ENCODE measurements at places on chromosomes 11 and 22. TPM values are rescaled to one million over a fixed set of nuclear protein-coding genes. Genes with fewer than 3 reads are reported as not detected.

GRCh38 chr22:49052023-49052538 lies 775.6 kb downstream of the BRD1 start:
- DNase-seq = no peak

- DNase-seq = peak; percentile 69
Measured at GRCh38 chr11:1882265-1883238, 9.1 kb downstream of the PRR33 start.

DNA sequence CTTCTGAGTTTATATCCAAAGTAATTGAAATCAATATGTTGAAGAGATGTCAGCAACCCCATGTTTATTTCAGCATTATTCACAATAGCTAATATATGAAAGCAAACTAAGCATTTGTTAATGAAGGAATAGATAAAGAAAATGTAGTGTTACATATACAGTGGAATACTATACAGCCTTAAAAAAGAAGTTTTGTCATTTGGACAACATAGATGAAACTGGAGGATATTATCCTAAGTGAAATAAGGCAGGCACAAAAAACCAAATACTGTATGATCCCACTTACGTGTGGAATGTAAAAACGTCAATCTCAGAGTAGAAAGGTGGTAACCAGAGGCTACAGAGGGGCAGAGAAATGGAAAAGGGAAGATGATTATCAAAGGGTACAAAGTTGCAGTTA lies 10.2 kb downstream of the MRGPRX2 start:
- no peak for DNase-seq

DNA sequence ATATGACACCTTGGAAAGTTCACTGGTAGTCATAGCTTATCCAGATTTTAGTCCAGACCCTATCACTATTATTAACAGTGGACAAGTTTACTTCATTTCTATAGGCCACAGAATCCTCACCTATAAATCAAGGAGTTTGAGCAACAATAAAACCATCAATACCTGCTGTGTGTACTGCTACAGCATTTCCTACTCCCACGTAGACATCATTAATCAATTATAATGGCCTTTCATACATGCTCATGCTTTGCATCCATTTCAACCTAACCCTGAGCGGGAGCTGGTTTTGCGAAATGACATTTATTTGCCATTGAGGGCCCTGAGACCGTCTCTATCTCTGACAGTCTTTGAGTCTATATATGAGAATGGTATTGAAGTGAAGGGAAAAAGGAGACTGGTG lies 312.3 kb downstream of the FAT3 start:
- no peak for DNase-seq

DNA sequence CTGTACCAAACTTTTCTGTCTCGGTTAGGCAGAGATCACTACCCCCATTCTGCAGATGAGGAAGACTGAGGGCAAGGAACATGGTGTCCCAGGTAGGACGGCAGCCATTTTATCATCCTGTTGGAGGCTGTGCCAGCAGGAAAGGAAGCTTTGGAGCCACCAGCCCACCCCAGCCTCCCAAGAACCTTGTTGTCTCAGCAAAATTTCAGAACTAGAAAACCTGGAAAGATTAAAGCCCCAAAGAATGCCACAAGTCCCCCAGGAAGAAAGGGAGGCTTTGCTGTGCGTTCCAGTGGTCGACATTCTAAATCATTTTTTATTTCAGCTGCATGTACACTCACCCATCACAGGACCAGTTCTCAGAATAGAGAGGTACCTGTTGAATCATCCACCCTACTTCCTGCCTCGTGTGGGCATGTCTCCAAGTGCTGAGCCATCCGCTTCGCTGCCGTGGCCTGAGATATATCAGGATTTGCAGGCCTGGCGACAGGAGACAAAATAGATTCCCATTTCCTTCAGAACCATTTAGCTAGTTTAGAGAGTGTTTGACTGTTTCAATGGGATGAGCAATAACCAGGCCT lies 13.0 kb upstream of the EIF3D start:
- no peak for DNase-seq

GRCh38 chr11:6022956-6023355 lies 7.6 kb downstream of the OR56A1 start:
- DNase-seq = peak; percentile 9

DNA sequence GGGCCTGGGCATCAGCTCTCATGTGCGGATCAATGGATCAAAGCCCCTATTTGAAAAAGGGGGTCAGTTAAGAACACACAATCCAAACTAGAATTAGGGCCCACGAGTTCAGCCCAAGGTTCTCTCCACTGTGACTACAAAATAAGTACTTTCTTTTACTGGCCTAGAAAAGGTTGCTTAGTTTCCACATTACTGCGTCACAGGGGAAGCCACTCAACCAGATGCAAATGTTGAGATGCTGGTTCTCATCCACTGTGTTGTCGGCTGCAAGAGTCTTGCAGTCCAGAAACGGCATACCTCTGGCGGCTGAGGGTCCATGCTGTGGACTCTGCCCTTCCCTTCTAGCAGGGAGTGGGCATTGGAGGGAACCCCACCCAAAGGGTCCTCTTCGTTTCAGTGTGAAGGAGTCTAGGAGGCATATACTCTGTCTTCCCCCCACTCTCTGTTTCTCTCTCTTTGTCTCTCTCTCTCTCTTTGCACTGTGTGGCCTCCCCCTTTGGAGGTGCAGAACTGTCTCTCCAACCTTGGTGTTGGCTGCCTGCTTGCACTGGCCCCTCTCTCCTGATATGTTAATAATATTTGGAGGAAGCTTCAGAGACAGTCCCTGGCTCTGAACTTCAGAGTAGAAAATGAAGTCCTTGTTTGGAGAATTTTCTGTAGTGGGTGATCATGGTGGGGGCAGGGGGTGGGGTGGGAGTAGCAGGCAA lies 99.0 kb upstream of the NNMT start:
- no peak for DNase-seq

DNA sequence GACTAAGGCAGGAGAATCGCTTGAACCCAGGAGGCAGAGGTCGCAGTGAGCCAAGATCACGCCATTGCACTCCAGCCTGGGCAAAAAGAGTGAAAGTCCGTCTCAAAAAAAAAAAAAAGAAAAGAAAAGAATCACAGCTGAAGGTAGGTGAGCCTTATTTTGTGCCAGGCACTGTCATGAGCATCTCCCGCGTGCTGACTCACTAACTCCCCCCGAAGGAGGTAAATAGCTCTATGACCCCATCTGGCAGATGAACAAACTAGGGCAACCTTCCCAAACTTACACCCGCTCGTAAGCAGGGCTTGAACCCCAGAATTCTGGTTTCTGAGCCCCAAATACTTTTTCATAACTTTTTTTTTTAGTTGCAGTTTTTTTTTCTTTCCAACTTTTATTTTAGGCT lies 60.3 kb downstream of the ANO1 start:
- no peak for DNase-seq

DNA sequence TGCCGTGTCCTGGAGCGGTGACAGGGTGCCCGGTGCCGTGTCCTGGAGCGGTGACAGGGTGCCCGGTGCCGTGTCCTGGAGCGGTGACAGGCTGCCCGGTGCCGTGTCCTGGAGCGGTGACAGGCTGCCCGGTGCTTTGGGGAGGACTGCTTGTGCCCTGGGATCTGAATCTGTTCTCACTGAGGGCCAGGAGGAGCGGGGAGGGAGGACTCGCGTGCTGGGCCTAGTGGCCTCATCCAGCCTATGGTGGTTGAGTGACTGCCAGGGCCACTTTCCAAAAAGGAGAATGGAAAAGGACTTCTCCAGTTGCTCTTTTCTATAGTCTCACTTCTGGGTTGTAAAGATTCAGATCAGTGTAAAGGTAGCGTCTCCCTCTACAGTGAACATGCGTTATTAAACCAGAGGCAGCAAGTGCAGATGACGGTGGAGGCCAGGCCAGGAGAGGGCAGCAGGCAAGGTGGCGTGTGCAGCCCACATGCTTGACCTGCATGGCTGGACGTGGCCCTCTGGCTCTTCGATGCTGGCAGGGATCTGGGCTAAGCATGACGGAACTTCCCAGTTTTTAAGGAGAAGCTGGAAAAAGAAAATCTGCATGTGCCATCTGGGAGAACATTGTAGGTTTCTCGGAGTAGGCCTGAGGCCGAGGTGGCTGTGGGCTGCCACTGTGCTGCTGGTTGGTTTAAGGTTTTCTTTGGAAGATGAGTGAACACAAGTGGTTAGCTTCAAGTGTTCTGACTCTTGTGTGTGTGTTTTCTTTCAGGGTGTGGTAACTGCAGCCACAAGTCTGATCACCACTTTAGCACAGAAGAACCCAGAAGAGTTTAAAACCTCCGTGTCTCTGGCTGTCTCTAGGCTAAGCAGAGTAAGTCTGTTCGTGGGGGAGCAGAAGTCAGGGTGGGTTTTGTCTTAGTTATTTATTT lies 55.0 kb downstream of the AP2A2 start:
- no peak for DNase-seq

DNA sequence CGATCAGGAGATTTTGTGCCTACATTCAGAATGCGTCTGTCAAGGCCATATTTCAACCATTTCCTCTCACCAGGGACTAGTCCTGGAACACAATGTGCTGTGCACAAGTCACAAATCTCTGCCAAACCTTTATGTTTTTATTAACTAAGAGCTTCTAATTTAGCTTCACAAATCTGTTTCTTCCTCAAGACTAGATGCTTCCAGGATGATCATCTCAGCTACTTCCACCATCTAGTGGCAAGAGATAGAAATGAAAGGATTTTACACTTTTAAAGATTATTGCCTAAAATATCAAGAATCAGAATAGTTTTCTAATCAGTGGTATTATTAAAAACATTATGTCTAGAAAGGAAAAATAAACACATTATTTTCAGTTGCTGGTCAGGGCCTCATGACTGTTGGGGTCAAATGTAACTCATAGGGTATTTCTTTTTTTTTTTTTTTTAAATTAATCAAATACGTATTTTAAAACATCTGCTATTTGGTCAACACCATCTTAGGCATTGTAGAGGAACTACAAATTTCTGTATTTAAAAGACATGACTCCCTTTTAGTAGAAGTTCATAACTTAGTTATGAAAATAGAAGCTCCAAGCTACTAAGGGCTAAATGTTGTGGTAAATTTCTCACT lies 1102.6 kb downstream of the DLG2 start:
- no peak for DNase-seq

- no peak for DNase-seq
Measured at GRCh38 chr11:10076458-10077141, 217.4 kb downstream of the SBF2 start.

DNA sequence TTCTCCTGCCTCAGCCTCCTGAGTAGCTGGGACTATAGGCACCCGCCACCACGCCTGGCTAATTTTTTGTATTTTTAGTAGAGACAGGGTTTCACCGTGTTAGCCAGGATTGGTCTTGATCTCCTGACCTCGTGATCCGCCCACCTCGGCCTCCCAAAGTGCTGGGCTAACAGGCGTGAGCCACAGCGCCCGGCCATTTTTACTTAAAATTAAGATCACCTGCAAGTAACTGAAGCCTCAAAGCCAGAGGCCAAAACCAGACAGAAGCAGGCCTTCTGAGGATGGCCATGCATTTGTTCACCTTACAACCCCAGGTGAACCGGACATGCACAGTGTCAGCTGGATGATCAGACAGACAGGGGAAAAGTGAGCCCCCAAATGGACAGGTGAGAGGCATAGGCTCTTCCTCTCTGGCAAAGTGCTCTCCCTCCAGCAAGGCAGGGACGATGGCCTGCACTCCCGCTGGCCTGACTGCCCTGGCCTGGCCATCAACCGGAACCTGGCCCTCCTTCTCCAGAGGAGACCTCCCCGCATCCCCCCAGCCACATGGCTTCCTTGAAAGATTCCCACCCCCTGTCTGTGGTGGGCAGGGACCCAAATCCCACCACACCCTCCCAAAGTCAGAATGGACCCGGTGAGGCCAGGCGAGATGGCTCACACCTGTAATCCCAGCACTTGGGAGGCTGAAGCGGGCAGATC lies 25.9 kb downstream of the APOBEC3H start:
- no peak for DNase-seq

The PATE4 gene
- total RNA-seq = not detected

The C11orf65 gene
- 0.64 TPM for total RNA-seq

The TTC28 gene
- total RNA-seq = 0.51 TPM

The FOLH1 gene
- not detected for total RNA-seq

The MS4A4E gene
- not detected for total RNA-seq

The CD248 gene
- total RNA-seq = 3.1 TPM

The MFRP gene
- not detected for total RNA-seq

The OR8D4 gene
- total RNA-seq = not detected

The PDE2A gene
- total RNA-seq = 0.55 TPM

All from CD8-positive, alpha-beta memory T cell (primary cell).